ENCODE measurements at places on chromosomes 3 and 15.

DNA sequence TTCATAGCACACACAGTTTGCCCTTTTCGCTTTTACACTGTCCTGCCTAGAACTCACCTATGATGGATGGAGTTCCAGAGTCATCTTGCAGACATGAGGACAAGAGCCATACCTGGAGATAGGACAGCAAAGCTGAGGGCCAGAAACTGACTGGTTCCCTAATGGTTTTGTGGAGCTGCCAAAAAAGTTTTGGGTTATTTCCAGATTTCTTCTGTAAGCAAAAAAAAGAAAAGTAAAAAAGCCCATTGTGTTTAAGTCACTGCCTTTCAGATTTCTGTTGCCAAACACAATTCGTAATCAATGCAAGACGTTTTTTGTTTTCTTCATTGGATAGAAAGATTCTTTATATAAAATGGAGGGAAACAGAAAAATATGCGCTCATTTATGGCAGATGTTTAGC is 42.4 kb upstream of the KY start:
- DNase-seq = no peak

GRCh38 chr15:35481992-35482391 is 64.0 kb downstream of the DPH6 start:
- no peak for DNase-seq

DNA sequence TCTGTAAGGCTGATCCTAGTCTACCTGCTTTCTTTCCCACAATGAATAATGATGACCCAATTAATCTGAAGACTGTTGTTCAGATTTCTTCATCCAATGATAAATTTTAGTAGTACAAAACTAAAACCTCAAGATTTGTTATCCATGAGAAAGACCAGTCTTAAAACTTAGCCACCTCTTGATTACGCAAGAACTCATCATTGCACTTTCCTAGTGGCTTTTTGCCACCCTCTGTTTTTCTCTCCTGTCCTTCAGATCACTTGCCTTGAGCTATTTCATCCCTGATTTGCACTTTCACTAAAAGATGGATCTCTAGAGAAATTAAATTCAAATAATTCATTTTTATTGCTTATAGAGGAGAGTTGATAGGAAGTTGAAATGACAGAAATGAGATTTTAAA is 142.7 kb upstream of the RBMS3 start:
- no peak for DNase-seq

DNA sequence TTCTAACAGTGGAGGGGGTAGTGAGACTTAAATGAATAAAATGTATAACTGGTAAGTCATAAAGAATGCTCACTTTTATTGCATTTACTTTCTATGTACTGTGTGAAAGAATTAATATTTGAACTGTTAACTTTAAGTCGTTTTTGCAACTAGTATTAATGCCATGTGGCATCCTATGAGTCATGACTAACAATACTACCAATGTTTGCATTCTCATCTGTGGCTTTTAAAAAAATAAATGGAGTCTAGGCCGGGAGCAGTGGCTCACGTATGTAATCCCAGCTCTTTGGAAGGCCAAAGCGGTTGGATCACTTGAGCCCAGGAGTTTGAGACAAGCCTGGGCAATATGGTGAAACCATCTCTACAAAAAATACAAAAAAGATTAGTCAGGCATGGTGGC is 5.2 kb downstream of the C3orf49 start:
- DNase-seq = no peak

GRCh38 chr3:40167958-40168357 is 141.5 kb upstream of the EIF1B start:
- DNase-seq = no peak

GRCh38 chr3:116067326-116067725 is 378.0 kb downstream of the LSAMP start:
- DNase-seq = no peak

GRCh38 chr15:92018535-92019239 is 165.2 kb downstream of the SLCO3A1 start:
- no peak for DNase-seq

GRCh38 chr15:71131601-71132362 is 16.5 kb downstream of the THSD4 start:
- DNase-seq = no peak

DNA sequence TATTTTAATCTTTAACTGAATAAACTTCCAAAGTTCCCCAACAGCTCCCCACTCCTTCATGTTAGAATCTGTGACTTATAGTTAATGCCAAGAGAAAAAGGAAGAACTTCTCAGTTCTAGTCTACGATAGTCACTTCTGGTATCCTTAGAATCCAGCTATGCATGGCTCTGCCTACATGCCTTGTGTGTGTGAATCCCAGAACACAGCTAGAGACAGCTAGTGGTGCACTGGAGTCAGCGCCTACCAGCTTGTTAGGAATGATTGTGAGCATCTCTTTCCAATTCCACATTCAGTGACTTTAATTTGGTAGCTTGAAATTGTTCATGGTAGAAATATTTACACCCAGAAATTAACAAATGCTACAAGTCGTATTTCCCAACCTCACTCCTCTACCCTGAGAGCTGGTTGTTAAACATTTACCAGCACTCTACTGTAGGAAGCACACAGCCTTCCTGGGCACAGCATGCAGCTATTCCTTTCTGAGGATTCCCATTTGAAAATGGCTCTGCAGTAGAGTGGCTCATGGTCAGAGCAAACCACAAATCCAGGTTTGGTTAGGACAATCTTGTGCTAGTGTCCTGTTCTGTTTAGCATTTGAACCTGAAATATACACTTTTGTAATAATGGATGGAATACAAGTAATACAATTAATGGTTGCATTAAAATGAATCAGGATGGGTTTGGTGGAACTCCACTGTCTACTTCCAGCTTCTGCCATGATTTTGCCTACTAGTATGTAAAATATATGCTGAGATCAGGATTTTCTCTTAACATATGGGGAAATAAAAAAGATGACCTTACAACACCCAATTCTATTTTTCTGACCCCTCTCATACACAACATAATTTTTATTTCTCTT is 371.0 kb upstream of the GBE1 start:
- no peak for DNase-seq

GRCh38 chr3:141292356-141293058 is 60.9 kb downstream of the PXYLP1 start:
- no peak for DNase-seq

DNA sequence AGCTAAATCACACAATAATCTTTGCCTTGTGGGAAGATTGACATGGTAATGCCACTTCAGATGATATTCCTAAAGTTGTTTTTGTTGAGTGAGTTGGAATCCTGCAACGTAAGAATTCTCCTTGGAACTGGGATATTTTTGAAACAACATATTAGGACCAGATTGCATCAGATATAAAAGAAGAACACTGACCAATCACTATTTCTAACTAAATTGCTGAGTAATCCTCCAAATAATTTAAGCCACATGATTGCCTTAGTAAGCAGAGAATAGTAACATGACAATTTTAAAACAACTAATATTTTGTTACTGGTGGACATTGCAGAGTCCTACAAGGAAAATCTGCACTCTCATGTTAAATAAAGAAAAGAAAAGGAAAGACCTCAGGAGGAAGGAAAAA is 353.9 kb upstream of the LMCD1 start:
- no peak for DNase-seq
